ENCODE measurements at places on chromosomes 5 and 9.

GRCh38 chr5:145463634-145464033, 371.5 kb downstream of the PRELID2 start:
- DNase-seq: no peak

DNA sequence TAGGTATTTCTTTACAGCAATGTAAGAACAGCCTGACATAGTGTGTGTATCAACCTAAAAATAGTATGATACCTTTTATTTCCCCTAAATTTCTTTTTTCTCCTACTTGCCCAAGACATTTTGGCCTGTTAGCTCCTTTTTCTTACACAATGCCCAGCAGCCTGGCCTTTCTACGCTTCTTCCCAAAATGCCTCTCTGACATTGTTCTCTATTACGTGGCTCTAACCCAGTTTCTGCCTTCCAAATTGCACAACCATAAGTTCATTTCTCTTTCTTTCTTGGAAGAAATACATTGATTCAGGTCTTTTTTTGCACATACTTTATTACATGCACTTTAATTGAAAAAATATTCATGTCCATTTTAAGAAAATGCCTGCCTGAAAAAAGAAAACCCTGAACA, 408.2 kb downstream of the PRR16 start:
- DNase-seq: no peak

- no peak for DNase-seq
Measured at GRCh38 chr5:135371622-135372232, 27.3 kb downstream of the MACROH2A1 start.

DNA sequence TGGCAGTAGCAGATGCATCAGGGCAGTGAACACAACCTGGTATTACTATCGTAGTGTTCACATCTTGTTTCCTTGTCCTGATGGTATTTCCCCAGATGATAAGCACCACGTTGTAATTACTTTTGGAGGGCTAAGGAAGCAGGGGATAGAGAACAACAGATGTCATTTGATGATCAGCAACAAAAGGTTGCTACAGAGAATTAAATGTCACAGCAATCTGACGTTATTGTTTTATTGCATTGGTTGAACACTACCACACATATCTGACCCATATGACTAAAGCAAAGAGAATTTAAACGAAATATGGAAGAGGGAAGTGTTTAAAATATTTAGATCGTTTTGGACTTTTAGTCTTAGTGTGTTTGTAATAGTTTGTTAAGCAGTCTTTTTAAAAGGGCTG, 408.3 kb downstream of the SH3GL2 start:
- DNase-seq: no peak

- DNase-seq: no peak
Measured at GRCh38 chr5:67268231-67269021, 71.8 kb upstream of the CD180 start.

- DNase-seq: no peak
Measured at GRCh38 chr5:93929131-93929530, 187.7 kb upstream of the POU5F2 start.

- DNase-seq: no peak
Measured at GRCh38 chr9:100590481-100590880, 12.6 kb downstream of the CAVIN4 start.

DNA sequence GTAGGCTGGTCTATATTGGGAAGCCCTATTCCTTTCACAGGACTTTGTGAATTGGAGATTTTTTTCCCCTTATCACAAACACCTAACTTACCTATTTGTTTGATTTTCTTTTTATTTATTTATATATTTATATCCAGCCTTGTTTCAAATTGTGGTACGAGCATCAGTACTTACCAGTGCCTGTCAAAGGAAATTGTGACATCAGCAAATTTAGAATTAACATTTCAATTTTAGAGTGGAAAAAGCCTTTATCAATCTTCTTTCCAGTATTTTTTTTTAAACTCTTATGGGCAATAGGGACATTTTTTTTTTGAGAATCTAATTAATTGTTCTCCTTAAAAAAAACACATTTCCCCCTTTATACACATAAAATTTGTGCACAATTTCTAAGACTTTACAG, 790.2 kb downstream of the PRELID2 start:
- no peak for DNase-seq

DNA sequence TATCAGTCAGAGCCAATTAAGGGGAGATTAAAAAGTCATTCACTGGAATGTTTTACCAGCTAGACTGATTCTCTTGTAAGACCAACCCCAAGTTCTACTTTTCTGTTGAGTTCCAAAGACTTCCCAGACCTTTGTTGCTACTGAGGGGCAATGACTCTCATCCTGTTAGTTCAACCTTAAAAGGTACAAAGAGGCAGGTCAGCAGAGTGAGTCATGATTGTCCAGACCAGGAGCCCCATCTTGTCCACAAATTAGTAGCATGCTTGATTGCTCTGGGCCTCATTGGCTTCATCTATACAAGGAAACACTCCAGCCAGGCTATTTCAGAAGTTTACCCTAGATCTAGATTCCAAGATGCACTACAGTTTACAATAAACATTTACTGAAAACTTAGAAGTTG, 79.9 kb upstream of the IL7R start:
- no peak for DNase-seq

GRCh38 chr9:135516132-135516860, 4.9 kb upstream of the LCN1 start:
- no peak for DNase-seq

All from T-helper 17 cell (primary cell).